ENCODE measurements at places on chromosomes 3 and 15.

- DNase-seq = no peak
Observed at GRCh38 chr3:74033381-74033780, 408.6 kb upstream of the PDZRN3 start.

GRCh38 chr3:5194341-5194740 is 6.8 kb downstream of the EDEM1 start:
- no peak for DNase-seq

DNA sequence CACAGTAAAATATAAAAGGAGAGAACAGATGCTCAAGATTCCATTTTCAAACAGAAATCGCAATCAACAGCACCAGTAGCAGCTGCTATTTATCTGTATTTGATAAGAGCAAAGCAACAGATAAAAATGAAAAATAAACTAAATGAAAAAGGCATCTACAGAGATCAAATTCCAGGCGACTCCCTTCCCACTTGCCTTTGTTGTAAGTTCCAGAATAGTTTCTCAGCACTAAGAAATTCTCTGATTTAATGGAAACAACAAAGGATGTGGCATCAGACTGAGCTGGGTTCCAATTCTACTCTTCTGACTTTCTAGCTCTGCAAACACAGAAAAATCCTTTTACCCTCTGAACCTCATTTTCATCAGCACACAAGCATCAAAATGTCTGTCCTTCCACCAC is 110.8 kb upstream of the MME start:
- DNase-seq = no peak

GRCh38 chr15:48374472-48374871 is 43.2 kb downstream of the DUT start:
- DNase-seq = no peak

Data from LoVo (cell line).